ENCODE measurements at places on chromosomes 2 and 18. TPM values are rescaled to one million over a fixed set of nuclear protein-coding genes. Genes with fewer than 3 reads are reported as not detected.
A peak's percentile ranks its signal among the peaks of the same experiment; 100 is the strongest.

GRCh38 chr2:1726558-1726957 is 17.8 kb downstream of the PXDN start:
- no peak for DNase-seq

- no peak for DNase-seq
These were observed 9.3 kb downstream of the GPN1 start for GRCh38 chr2:27638037-27638637.

DNA sequence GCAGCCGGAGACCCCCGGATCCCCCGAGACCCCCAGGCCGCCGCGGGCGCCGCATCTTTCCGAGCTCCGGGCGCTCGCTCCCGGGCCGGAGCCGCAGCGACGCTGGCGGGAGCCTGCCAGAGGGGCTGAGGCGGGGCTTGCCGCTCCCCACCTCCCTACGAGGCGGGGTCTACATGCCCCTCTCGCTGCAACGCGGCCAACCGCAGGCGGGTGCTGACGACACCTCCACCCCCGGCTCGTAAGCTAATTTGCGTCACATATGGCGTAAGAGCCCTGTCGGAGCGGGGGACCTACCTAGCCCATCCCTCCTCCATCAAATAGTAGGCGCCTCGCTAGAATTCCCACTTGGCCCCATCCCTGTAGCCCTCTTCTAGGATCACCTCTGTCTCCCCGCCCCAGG is at the start of gene PTPRN:
PTPRN (minus strand) TSS at position 124 of the 400 bp plus-strand sequence; CDS start at position 55, 69 bp downstream.
- no peak for DNase-seq

DNA sequence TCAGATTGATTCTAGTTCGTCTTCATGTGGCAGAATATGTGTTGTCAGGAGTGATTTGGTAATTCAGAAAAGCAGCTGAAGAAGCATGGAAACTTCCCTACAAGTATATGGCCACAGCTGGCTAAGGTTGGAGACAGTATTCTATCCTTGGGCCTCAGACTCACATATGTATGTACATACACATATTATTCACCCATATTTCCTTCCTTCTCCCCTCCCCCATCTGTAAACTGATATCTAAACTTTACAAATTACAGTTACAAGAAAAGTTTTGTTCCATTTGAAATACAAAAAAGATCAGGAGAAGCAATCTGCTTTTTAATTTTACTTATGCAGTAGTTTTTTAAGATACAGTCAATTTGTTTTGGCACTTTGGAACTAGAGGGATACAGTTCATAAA is 3.1 kb downstream of the SP3 start:
- no peak for DNase-seq

DNA sequence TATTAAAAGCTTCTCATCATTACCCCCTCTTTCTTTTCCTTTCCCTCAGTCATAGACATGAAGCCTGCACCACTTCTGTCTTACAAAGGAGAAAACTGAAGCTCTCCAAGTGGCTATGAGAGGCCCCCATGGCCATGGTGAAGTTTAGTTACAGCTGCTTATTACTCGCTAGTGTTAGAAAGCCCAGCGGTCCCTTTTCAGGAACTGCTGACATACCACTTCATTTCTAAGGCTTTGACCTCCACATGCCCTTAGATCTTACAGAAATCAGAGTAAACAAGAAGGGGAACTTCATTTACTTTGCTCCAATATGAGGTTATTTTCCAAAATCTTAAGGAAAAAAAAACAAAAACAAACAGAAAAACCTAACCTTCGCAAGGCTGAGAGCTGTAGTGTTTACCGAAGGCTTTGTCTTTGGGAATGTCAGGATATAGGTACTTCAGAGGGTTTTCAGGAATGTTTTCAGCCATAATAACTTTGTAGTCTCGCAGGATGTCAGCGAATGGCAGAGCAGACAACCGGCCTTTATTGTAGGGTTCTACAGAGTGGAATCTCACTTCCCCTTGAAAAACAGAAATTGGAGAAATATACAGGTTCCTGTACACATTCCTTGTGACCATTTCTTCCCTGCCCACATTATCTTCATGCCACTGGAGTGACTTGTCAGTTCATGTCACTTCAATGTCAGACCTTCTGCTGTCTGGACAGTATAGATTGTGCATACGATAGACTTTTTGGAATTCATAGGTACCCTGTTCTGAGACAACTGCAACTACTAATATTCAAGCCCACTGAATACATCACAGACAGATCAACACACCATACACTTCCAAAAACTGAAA is 18.8 kb upstream of the STAT1 start:
- DNase-seq: no peak

DNA sequence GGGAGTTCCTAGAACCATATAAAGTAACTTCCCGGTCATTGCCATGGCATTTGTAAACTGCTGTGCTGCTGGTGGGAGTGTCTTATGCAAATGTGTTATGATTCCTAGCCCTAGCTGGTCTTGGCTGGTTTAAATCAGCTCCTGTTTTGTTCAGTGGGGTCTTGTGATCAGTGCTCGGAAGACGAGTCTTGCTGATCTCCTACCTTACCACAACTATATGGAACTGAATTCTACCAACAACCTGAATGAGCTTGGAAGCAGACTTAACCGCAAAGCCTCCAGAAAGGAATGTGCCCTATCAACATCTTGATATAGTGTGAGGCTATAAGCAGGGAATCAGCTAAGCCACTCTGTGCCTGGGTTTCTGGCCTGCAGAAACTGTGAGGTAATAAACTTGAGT is 33.5 kb downstream of the POLE4 start:
- peak; percentile 40 for DNase-seq

- DNase-seq: no peak
These were observed 169.4 kb downstream of the NEDD4L start for GRCh38 chr18:58213440-58213839.

DNA sequence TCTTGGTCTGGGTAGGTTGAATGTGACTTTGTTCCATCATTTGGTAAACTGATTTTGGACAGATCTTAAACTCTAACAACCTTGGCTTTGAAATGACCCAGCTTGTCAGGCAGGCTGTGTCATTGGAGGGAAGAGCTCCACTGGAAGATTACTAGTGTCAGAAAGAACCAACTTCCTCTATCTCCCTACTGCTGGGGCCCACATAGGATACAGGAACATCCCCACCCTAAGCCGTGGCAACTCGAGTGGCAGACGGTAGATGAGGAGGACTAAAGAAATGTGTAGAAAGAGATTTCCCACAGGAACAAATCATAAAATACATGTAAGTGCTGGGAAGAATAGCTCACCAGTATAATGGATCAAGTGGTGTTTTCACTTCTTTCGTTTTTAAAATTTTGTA is 4.3 kb upstream of the G6PC2 start:
- DNase-seq: no peak

GRCh38 chr2:156704132-156704531 is 268.0 kb downstream of the GPD2 start:
- no peak for DNase-seq

DNA sequence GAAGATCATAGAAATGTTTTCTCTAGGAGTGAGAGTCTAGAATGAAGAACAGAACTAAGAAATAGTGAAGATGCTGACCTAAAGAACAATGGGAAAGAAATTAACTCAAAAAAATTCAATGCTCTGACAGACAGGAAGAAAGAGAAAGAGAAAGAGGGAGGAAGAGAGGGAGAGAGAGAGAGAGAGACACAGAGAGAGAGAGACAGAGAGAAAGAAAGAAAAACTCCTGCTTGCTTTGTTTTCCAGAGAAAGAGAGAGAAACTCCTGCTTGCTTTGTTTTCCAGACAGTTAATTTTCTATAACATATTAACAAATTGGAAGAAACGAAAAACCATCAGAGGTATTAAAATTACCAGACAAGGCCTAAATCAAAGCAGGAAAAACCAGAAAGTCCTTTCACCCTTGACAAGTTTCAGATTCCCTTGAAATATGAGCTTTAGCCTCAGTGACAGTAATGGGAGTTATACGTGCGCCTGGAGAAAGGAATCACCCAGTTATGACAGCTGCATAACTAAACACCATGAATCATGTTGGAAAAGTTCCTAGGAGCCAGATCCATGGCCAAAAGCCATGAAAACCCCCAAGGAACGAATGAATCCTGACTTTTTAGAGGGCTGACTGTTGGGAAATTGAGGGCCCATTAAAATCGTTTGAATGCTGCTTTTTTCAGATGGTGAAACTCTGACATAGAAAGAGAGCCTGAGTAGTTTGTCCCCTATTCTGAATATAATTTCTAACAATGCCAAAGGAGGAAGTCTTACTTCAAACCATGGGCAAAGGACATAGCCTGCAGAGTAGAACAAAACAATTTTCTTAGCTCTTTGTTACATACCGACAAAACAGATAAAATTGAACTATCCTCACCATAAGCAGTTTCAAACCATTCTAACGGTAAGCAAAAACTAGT is 228.6 kb upstream of the CHST9 start:
- DNase-seq: peak; percentile 79

DNA sequence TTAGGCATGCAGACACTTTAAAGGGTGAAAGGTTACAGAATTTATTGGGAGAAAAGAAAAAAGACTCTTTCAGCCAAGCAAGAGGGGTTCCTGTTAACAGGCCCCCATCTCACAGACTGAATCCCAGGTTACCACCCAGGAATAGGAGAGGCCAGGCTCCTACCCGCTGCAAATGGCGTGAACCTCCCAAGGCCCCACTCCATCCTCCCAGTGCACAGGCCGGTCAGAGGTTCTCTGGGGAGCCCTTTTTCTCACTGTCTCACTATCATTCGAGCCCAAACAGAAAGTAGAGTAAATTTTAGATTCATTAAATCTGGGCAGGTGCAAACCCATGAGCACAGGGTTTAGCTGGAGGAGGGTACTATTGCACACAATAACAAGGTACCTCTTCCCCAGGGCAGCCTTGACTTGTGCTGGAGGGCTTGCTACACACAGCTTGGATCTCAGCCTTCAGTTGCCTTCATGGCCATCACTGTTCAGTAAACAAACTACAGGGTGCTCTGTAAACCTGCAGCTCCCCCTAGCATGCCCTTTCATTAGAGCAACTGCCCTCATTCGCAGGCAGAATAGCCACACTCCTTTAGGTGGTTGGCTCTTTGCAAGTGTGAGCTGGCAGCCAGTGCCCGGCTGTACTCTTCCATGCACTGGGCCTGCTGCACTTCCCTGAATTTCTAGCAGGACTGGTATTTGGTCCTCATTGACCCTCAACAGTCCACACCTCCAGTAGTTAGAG is 7.3 kb upstream of the PLEK start:
- no peak for DNase-seq

- DNase-seq: no peak
These were observed 29.0 kb downstream of the SERPINB5 start for GRCh38 chr18:63505566-63506335.

DNA sequence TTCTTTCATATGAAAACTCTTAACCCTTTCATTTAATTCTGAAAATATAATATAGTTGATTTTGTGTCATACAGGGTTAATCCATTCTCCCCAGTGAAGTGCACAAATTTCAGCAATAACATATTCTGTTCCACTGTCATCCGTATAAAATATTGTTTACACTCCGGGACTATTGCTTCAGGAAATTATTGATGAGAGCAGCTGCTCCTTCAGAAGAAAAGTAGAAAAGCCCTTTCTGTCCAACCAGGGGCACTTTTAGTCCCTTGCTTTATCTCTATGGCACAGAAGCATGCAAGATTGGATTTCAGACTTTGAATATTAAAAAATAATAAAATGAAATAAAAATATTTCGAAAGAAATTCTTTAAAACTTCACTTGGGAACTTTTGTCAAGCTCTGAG is 535.7 kb upstream of the SLC39A10 start:
- DNase-seq: no peak

DNA sequence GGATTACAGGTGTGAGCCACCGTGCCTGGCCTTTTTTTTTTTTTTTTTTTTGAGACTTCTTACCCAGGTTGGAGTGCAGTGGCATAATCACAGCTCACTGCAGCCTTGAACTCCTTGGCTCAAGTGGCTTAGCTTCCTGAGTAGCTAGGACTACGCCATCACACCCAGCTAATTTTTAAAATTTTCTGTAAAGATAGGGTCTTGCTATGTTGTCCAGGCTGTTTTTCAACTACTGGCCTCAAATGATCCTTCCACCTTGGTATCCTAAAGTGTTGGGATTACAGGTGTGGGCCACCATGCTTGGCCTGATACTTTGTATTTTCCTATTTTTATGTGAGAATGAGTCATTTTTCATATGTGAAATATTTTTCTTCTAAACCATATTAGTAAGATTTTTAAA is 13.7 kb downstream of the ELP2 start:
- DNase-seq: no peak

The ANKRD30BL gene
- total RNA-seq: not detected

The SULT1C4 gene
- total RNA-seq: 24.7 TPM

The OTX1 gene
- not detected for total RNA-seq

The GRHL1 gene
- total RNA-seq: 6.0 TPM

The RAB31 gene
- total RNA-seq: 77.1 TPM

The IL1F10 gene
- not detected for total RNA-seq

The TTC27 gene
- total RNA-seq: 19.7 TPM

The ARHGAP15 gene
- total RNA-seq: 23.1 TPM

The LRRTM4 gene
- 0.19 TPM for total RNA-seq

The ALPG gene
- not detected for total RNA-seq
